Endothelial cell of umbilical vein (primary cell): ENCODE measurements at places on chromosomes 5 and 9. TPM values are rescaled to one million over a fixed set of nuclear protein-coding genes. Genes with fewer than 3 reads are reported as not detected.

ROR2 gene
- not detected in 2 replicates for total RNA-seq

GKAP1 gene
- 2.5 and 2.6 TPM in 2 replicates for total RNA-seq

SLC36A3 gene
- not detected in 2 replicates for total RNA-seq

SIT1 gene
- total RNA-seq = not detected in 2 replicates

ADAMTSL1 gene
- total RNA-seq = 16.9 and 18.4 TPM in 2 replicates

WNT8A gene
- not detected in 2 replicates for total RNA-seq

UGT3A1 gene
- total RNA-seq = not detected in 2 replicates

FOXD4L5 gene
- total RNA-seq = 0.42 TPM in 1 of 2 replicates, not detected in the other
